ENCODE measurements at places on chromosomes 3 and 15. TPM values are rescaled to one million over a fixed set of nuclear protein-coding genes. Genes with fewer than 3 reads are reported as not detected.

GRCh38 chr3:21551019-21551418 is 200.0 kb downstream of the ZNF385D start:
- peak; percentile 14 for DNase-seq

- DNase-seq: no peak
Observed at GRCh38 chr3:44106756-44107155, 134.9 kb upstream of the TOPAZ1 start.

The ULK3 gene
- 60.9 TPM for polyA plus RNA-seq

DNA sequence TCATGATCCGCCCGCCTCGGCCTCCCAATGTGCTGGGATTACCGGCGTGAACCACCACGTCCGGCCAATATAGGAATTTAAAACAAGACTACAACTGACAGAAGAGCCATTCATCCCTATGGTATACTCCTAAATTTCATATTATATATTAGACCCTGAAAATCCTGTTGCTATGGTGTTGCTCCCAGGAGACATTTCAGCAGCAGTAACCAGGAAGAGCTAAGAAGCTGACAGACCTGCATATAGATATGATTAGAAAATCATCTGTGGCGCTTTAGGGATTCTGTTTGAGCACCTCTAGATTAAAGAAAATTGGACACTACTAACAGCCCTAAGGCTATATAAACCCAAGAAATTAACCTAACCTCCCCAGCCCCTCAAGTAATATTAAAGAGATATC is 38.8 kb downstream of the TBL1XR1 start:
- no peak for DNase-seq

- DNase-seq: no peak
Observed at GRCh38 chr15:59217876-59218498, 11.3 kb downstream of the LDHAL6B start.

The ASB14 gene
- polyA plus RNA-seq: not detected

The GOLGA6A gene
- not detected for polyA plus RNA-seq

DNA sequence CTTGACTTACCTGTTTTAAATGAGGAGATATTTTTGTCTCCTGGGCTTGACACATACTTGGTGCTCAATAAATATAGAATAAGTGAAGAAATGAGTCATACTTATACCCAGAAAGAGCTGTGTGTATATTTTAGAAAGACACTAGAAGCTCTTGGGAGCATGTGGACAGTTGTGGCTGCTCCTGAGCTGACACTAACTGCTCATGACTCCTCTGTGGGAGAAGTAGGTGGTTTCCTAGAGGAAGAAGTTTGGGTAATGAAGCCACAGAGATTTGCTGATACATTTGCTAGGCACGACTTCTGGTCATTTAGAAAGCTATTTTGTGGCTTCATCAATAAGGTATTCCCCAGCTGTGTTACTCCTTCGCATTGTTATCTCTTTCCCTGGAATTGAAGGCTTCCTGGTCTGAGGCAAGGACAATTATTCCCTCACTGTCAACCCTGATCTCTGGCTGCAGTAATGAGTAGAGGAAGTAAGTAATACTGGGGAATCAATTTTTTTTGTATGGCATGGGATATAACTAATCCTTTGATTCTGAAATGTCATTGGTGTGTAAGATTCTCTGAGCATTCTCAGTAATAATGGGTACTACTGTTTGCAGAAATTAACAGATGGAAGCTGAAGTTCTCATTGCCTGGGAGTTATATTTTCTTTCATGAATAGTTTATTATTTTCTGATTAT is 79.6 kb upstream of the DCBLD2 start:
- DNase-seq: no peak

DNA sequence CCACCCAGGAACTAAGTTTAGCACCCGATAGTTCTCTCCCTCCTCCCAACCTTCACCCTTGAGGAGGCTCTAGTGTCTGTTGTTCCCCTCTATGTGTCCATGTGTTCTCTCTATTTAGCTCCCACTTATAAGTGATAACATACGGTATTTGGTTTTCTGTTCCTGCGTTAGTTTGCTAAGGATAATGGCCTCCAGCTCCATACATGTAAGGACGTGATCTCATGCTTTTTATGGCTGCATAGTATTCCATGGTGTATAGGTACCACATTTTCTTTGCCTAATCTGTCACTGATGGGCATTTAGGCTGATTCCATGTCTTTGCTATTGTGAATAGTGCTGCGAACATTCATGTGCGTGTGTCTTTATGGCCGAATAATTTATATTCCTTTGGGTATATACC is 66.9 kb upstream of the TRA2B start:
- DNase-seq: no peak

GRCh38 chr15:63990454-63990853 is 55.8 kb downstream of the DAPK2 start:
- DNase-seq: no peak

The CFAP44 gene
- 1.1 TPM for polyA plus RNA-seq

GRCh38 chr15:64519897-64520296 is 59.5 kb downstream of the ZNF609 start:
- no peak for DNase-seq

The ROBO2 gene
- 0.97 TPM for polyA plus RNA-seq

- peak; percentile 71 for DNase-seq
Observed at GRCh38 chr15:92082006-92082843, 228.7 kb downstream of the SLCO3A1 start.

DNA sequence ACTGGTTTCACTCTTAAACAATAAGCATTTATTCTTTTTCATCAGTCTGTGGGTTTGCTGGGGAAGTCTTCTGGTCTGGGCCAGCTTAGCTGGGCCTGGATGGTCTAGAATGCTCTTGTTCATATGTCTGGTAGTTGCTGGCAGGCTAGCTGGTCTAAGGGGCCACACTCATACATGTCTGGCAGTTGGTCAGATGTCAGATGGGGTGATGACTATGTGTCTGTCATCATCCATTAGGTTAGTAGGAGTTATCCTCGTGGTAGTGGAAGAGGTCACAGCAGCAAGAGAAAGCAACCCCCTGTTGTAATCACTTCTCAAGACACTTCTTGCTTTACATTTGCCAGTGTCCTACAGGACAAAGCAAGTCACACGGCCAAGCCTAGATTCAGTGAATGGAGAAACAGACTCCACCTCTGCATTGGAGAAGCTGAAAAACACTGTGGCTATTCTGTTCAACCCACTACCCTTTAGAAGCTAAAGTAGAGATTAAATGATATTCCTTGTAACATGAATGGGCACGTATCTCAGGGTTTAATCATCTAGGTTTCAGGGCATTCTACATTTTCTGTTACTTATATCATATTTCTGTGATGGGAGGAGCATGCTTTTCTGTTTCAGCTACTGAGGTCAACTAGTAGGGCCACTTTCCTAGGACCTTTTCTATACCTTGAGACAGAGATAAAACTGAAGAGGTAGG is 5.5 kb upstream of the ARID3B start:
- no peak for DNase-seq

DNA sequence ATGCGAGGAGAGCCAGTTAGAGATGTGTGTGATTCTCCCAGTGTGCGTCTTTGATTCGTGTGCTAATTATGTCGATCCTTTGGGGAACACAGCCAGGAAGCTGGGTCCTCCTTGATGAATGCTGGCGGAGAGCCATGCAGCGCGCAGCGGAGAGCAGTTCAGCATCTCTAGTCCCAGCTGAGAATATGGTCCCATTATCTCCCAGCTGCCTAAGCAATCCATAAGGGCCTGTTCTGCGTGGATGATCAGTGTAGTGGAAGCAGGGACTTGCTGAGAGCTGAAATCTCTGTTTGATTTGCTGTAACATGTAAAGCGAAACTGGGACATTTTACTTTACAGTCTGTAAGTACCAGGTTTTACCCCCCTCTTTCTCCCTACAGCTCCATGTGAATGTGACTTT is 412.7 kb downstream of the CNTN4 start:
- DNase-seq: no peak

GRCh38 chr3:101676765-101677435 is at the start of gene ZBTB11:
ZBTB11 (minus strand) TSS chr3:101677132; CDS start chr3:101676914, 218 bp downstream.
- DNase-seq: peak; percentile 82

DNA sequence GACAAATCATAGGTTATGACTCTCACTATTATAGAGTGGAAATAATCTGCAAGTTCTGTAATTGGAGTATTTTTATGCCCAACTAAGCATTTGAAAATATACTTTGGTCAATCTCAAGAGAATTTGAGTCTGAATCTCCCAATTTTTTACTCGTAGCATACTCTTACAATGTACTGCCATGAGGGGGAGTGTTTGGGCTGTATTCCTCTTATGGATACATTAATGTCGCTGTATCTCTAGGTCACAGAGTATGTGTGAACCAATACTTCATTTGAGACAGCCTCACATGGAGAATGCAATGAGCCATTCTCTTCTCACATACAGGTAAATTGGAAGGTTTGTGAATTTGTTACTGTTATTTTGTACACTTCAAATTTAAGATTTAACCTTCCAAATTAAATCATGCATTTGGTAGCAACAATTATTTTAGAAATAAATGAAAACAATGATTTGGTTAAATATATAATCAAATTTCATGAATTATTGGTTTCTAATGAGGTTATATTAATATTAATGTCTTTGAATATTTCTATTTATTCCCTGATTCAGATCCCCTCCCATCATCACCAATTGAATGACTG is 5.5 kb upstream of the CD200 start:
- peak; percentile 5 for DNase-seq

- peak; percentile 49 for DNase-seq
Observed at GRCh38 chr15:89167267-89168176, 53.9 kb downstream of the RLBP1 start.

GRCh38 chr3:7272203-7272602 is 411.3 kb downstream of the GRM7 start:
- no peak for DNase-seq

The CHL1 gene
- not detected for polyA plus RNA-seq

The ZKSCAN7 gene
- not detected for polyA plus RNA-seq

The FETUB gene
- polyA plus RNA-seq: not detected

DNA sequence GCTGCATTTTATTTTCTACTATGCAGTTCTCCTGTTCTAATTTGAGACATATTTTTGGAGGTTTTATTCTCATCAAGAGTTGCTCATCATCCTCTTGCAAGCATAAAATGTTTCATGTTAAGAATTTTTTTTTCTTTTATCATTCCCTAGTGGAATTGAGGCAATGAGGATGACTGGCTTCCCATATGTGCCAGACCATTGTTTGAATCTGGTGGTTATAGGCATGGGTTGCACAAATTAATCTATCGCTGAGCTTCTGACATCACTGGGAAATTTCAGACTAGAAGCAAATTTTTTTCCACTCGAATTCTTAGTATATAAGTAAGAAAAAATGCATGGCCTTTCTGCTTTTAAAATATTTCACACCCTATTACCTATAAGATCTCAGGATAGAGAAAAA is 279.1 kb upstream of the PLSCR5 start:
- DNase-seq: no peak

DNA sequence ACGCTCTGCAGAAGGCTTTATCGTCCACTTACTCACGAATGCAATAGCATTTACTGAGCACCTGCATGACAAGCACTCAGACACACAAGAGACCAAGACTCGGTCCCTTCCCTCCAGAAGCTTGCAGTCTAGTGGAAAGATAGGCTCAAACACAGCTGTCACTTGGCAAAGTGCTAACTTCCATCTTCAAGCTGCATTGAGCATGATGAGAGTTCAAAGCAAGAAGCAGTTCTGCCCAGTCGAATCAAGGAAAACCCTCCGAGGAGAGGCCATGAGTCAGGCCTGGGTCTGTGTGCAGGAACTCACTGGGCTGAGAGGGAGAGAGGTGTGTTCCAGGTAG is 51.5 kb downstream of the C3orf20 start:
- DNase-seq: no peak

The ZPLD1 gene
- not detected for polyA plus RNA-seq

The ST8SIA2 gene
- not detected for polyA plus RNA-seq

- DNase-seq: peak; percentile 58
Observed at GRCh38 chr3:184145111-184145524, 10.0 kb downstream of the EIF2B5 start.

The ITGA11 gene
- polyA plus RNA-seq: not detected

The ENTPD3 gene
- 0.58 TPM for polyA plus RNA-seq

The FGF12 gene
- polyA plus RNA-seq: not detected

GRCh38 chr3:183259087-183259486 is 6.0 kb downstream of the B3GNT5 start:
- DNase-seq: no peak

DNA sequence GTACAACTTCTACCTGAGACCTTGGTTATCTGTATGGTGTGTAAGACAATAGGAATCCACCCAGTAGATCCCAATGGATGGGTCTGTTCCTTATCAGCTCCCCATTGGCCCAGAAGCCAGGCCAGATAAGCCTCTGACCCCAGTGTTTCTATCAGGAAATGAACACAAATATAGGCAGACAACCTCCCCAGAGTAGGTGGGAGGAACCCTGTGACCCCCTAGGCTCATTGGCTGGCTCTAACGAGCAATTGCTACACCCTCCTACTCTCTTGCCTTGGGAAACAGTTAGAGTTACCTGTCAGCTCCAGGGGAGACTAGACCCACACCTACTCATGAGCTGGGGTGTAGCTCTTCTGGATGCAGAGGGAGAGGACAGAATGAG is 299.9 kb downstream of the UACA start:
- DNase-seq: no peak

GRCh38 chr3:47019201-47019600 is 39.7 kb downstream of the NBEAL2 start:
- no peak for DNase-seq

- no peak for DNase-seq
Observed at GRCh38 chr3:162670181-162670580, 1173.6 kb downstream of the OTOL1 start.

DNA sequence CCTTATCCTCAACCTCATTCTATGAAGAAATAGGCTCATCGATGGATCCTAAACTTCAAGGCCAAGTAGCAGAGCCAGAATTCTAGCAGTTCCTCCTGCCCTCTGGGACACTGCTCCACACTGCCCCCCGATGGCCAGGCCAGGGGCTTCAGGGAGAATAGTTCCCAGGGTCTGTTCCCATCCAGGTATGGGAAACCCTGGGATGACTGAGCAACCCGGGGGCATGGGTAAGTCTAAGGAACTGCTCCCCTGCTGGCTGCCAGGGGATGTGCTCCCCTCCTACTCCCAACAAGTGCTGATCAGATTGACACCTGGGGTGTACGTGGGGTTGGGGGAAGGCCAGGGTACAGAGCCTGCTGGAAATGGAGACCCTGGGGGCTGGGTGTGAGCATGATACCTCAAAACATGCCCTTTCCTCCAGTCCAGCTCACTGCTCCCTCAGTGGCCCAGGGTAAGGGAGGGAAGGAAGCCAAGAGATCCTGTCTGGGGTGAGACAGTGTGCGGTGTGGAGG is 7.6 kb downstream of the ULK3 start:
- DNase-seq: peak; percentile 87

DNA sequence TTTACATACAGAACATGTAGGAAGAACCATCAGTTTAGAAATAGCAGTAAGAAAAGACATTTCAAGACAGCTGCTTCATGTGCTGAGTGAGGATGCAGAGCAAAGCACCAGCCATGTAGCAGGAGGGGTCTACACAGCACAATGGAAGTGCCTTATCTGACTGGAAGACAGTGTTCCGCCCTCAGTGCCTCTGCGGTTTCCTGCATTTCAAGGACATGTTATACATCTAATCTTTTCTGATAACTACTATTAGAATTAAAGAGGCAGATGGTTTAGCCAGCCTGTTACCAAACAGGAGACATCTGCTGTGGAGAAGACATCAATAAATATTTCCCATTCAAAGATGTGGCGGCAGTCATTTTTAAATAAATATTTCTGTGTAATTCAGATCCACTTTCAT is 10.6 kb downstream of the LSG1 start:
- DNase-seq: no peak
